ENCODE measurements at places on chromosomes 7 and 10. TPM values are rescaled to one million over a fixed set of nuclear protein-coding genes. Genes with fewer than 3 reads are reported as not detected.

SLC39A12 gene
- not detected for total RNA-seq

DNA sequence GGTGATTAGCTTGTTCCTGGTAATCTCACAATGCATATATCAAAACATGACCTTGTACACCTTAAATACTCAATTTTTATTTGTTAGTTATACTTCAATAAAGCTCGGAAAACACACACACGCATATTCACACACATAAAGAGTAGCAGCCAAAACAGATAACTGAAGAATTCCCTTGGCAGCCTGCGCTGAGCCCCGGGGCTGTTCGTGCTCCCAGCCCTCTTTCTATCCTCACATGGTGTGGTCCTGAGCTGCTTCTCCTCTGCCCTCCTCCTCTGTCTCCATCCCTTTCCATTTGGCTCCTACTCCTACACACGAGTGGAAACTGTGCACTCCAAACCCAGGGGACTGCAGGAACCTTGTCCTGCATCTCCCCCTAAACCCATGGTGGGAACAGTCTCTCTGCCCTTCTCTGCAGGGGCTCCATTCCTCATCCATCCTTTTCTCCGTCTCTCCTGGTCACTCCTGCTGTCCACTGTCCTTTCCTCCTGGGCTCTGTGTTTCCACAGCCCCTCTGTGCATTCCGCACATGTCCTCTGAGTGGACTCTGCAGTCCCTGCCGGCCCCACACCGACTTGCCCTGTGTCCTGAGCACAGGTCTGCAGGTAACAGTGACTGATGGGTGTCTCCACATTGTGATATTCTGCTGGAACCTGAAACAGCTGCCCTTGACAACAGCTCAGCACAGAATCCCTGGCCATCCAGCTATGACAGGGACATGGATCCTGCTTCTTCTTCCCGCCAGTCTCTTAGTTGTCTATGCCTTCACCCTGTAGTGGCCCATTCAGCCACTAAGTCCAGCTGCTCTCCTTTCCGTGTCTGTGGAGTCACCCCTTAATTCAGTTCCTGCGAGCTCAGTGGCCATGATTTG, 216.8 kb upstream of the ZNF32 start:
- DNase-seq: peak; percentile 46

DNA sequence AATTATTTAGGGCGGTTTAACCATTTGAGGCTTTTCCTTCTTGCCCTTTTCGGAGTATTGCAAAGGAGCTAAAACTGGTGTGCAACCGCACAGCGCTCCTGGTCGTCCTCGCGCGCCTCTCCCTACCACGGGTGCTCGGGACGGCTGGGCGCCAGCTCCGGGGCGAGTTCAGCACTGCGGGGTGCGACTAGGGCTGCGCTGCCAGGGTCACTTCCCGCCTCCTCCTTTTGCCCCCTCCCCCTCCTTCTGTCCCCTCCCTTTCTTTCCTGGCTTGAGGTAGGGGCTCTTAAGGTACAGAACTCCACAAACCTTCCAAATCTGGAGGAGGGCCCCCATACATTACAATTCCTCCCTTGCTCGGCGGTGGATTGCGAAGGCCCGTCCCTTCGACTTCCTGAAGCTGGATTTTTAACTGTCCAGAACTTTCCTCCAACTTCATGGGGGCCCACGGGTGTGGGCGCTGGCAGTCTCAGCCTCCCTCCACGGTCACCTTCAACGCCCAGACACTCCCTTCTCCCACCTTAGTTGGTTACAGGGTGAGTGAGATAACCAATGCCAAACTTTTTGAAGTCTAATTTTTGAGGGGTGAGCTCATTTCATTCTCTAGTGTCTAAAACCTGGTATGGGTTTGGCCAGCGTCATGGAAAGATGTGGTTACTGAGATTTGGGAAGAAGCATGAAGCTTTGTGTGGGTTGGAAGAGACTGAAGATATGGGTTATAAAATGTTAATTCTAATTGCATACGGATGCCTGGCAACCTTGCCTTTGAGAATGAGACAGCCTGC, 3.1 kb downstream of the FZD1 start:
- DNase-seq: peak; percentile 86

- peak; percentile 50 for DNase-seq
These were observed 173.9 kb upstream of the GRM3 start for GRCh38 chr7:86469680-86470295.

DNA sequence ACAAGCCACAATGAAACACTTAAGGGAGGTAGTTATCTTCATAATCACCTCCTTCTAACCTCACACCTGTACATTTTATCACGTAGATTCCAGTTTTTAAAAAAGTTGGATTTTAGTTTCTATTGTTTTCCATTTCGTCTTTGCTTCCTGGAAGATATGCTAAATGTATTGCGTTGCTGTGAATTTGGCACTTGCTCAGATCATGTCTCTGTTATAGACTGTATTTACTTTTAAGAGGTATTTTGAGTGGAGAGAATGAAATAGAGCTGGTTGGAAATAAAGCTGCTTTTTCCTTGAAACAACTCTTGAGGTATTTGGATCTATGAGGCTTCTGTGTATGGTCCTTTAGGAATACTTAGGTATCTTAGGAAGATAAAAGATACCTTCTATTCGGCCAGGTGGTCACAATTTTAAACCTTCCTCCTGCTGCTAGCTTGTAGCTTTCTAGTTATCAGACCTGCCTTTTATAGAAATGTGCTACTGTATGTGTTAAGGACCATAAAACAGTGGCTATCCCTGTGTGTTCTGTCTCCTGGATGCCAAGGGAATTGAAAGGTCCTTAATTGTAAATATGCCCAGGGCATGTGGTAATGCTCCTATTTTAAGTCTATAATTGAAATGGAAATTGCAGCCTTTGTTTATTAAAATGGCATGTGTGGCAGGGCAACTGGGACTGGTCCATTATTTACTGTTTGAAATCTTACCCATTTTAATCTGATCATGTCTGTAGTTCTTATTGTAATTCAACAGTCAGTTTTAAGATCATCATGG, 147.7 kb downstream of the SND1 start:
- no peak for DNase-seq

- DNase-seq: peak; percentile 49
These were observed 11.2 kb upstream of the ZNF485 start for GRCh38 chr10:43594944-43595589.

GRCh38 chr10:18377898-18378297, 237.7 kb downstream of the CACNB2 start:
- DNase-seq: no peak

DNA sequence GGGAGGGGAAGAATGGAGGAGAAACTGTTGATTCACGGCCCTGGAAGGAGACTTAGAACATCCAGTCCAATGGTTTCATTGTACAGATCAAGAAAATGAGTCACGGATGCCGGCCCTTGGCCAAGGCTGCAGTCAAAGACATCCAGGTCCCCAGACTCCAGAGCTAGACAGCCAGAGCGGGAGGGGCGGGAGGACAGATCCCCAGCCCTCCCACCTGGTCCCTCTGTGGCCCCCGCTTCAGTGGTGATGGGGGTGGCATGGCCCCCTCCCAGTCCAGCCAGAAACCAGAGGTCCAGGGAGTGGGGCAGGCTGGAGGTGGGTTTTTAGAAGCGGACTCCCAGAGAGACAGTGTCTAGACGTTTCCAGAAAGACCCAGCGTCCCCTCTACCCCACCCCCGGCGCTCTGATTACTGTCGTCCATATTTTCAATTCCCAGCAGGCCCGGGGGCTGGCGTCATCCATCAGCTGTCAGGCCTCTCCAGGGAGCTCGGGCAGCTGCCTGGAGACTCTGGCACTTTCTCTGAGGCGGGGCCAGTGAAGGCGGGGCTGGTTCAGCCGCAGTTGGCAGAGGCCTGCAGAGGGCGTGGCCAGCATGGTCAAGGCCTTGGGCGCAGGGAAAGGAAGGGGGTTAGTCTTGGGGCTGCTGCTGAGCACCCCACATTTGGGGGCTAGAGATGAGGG, 8.0 kb upstream of the HSPB1 start:
- peak; percentile 97 for DNase-seq

DNA sequence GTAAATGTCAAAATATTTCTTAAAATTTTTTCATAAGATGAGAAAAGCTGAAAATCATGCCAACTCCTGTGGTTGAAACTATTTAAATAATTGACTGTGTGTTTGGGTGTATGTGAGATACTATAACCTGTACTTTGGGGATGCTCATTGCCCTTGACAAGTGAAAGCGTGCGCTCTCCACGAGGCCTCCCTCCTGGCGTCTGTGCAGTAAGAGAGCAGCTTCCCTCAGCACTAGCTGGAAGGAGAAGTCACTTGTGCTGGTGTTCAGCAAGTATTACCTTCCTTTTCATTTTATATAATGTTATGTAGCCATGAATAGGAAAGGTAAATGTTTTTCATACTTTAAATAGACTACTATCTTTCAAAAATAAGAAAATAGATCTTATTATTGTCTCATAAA, 118.9 kb downstream of the ZEB1 start:
- DNase-seq: no peak

GRCh38 chr7:134847851-134848588, 68.6 kb downstream of the CALD1 start:
- DNase-seq: no peak
